Naive thymus-derived CD4-positive, alpha-beta T cell (primary cell): ENCODE measurements at places on chromosomes 3 and 15. TPM values are rescaled to one million over a fixed set of nuclear protein-coding genes. Genes with fewer than 3 reads are reported as not detected.

GRCh38 chr3:48681541-48681880 is 4.2 kb downstream of the NCKIPSD start:
- no peak for DNase-seq

DNA sequence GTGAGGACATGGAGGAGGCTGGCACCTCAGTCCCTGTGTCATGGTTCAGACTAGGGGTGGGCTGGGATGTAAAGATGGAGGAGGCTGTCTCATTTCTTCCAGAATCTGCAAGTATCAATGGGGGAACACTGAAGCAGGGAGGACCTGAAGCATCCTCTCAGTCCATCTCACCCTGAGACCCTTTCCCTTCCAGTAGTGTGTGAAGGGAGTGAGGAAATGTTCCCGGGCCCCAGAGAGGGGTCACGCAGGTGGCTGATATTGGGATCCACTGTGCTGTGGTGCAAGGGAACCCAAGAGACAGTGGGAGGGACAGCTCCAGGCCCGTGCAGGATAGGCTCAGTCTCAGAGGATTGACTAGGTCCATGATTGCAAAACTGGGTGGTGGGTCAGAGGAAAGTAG is 72.2 kb upstream of the ADPGK start:
- no peak for DNase-seq

- DNase-seq: no peak
These were observed 133.8 kb downstream of the ZBBX start for GRCh38 chr3:167246252-167246651.

DNA sequence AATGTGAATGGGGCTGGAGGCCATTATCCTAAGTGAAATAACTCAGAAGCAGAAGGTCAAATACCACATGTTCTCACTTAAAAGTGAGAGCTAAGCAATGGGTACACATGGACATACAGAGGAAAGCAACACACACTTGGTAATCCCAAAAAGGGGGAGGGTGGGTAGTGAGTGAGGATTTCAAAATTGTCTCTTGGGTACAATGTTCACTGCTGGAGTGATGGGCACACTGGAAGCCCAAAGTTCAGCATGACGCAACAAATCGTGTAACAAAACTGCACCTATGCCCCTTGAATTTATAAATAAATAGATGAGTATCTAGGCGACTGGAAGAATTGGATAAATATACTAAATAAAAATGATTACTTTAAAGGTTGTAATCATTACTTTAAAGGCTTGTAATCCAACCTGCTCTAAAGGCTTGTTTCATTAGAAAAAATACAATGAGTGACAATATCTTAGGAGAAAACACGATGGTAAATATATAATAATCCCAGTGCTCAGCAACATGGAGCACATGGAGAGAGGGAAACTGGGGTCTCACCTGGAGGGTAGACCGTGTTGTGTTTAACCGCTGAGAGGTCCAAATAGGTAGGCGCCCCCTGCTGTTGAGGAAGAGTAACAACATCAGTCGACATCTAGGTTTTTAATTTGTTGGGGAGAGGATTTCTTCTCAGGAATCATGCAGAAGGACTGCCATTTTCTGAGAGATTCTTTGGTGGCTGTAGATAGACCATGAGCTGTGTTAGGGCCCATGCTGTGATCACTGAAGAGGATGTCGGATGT is 78.5 kb upstream of the ROBO1 start:
- DNase-seq: no peak

The ZBTB47 gene
- 1.0 TPM for total RNA-seq

DNA sequence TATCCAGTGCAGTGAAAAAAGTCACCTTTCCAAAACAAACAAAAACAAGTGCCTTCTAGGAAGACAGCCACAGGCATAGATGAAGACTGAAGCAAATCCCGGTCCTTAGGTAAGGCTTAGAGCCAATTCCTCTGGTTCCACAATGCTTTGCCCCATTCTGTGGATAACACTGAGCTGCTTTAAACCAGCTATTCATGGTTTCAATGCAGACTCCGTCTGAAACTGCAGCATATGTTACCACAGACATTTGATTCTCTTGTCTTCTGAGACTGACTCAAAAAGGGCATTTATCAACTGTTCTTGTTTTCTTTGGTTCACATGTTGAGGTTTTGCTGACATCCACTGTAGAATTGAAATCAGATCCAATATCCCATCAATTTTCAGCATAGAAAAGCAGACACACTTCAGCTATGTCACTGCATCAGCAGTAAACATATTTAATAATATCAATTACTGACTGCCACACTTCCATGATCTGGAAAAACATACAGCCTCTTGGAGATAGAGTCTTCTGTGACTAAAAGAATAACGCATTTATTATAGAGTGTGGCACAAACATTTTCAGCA is 659.3 kb downstream of the ROBO2 start:
- no peak for DNase-seq

The ZIC1 gene
- not detected for total RNA-seq

- DNase-seq: no peak
These were observed 584.0 kb upstream of the LMCD1 start for GRCh38 chr3:7917443-7918151.

GRCh38 chr15:68843425-68844311 is 23.0 kb upstream of the ANP32A start:
- no peak for DNase-seq

DNA sequence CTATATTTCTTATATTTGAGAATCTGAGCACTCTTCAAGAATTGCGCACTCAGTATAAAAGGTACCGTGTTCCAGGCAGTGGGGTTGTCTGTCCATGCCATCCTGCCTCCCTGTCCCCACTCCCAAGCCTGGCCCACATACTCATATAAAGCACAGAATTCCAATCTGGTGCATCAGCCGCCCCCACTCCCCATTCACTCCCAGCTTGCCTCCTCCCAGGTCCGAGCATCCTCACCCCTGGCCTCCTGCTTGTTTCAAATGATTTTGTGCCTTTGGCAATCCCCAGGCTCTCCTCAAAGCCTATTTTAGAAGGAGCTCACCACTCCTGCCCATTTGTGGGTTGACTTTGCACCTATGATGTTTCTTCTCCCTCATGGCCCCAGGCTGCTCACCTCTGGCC is 22.2 kb upstream of the IGF1R start:
- DNase-seq: no peak

The GOLGA6L10 gene
- 3.6 TPM for total RNA-seq

DNA sequence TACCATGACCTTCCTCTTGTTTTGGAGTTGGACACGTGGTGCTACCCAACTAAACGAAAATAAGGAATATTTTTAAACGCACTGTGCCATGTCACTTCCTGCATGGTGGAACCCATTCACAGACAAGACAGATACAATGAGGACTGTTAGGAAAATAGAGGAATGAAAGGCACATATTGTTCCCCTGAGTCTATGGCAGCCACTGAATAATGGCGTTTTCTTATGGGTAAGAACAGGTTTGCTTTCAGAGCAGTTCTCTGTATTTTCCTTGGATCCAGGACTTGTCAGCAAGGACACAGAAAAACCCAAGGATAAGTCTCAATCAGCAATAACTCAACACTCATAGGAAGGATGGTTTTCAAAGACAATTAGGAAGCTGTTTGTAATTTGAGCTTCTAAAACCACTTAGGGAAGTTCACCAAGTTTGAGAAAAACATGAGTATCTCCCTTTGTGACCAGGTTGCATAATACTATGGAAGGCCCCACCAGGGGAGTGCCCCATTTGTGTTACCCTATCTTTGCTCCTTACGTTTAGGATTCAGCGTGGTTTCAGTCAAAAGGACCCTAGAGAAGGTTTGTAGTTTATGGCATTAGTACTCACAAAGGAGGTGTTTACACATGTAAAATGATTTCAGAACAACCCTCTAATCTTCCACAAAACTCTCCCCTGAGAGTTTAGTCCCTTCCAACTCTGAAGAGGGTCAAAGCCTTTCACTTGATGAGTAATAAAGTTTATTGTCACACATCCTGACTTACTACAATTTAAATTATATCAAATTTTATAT is 487.2 kb upstream of the ATP11B start:
- no peak for DNase-seq
